ENCODE measurements at places on chromosomes 12 and 14. TPM values are rescaled to one million over a fixed set of nuclear protein-coding genes. Genes with fewer than 3 reads are reported as not detected.

DNA sequence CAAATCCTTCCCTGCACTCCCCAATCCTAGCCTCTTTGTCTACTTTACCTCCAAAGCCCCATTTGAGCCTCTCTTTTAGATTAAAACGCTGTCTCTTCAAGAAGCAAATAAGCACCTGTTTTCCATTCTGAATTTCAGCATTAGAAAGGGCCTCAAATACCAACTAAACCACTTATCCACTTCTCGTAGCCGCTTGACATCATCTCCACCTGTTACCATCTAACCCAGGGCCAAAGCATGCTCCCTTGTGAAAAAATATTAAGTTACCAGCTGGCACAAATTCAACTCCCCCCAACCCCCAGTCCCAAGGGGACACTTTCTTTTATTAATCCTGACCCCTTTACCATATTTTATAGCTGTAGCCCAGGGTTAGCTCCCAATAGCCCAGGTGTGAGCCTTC lies 43.1 kb downstream of the GPHB5 start:
- DNase-seq = no peak

- DNase-seq = no peak
These were observed 232.4 kb downstream of the RGS6 start for GRCh38 chr14:72164420-72165228.

GRCh38 chr12:66620688-66621087 lies 58.2 kb downstream of the GRIP1 start:
- DNase-seq = no peak

GRCh38 chr12:84982888-84983287 lies 53.2 kb downstream of the TSPAN19 start:
- DNase-seq = no peak

DNA sequence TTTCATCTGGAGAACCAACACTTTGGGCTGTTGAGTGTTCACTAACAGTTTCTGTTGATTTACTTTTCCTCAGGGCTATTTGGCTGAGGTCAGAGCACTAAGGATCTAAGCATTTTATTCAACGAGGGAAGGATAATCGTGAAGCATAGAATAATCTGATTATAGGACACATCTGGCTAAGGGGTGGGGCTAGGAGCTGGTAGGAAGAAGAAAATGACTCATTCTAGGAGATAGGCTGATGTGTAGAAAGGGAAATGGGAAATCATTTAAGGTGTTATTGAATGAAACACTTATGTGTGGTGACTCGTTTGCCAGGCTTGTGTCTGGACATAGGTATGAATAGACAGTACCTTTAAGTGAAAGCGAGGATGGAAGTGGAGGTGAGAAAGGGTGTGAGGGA lies 167.2 kb downstream of the ETNK1 start:
- no peak for DNase-seq

DNA sequence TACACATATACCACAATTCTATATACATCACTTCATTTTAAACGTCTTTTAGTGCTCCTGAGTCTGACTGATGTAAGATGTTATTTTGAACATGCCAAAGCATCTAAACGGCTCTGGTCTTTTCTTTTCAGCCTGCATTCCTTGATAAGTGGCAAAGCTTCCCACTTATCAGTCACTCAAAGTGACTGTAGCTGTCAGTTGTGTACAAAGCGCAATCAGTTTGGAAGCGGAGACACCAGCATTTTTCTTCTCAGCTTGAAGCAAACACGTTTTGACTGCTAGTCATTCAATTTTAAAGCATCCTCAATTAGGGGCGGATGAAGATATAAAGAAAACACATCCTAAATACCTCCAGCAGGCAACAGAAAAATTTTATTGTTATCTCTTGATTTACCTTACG lies 226.8 kb downstream of the SOX5 start:
- no peak for DNase-seq

Gene HNF1A
- total RNA-seq = not detected

Gene NPC2
- total RNA-seq = 19.1 TPM

Gene SIX6
- not detected for total RNA-seq

Gene CELA1
- total RNA-seq = 0.29 TPM

Gene SERPINA1
- 1.0 TPM for total RNA-seq
